ENCODE measurements at places on chromosomes 12 and 14.

DNA sequence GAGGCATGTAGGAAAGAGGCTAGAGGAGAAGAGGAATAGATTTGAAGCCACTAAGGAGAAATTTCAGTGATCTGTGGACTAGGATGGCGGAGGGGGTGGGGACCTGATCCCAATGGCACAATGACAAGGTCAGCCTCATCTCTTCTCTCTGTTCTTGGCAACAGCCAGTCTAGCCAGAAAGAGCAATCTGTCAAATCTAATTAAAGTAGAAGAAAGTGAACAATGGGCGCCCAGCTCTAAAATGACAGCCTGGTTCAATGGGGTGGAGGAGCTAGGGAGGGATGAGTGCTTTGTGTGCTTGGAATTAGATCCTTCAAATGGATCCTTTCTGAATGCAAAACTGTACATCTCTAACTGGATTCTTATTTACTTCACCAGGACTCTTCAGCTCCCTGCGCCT is 37.2 kb upstream of the TUBA1C start:
- no peak for DNase-seq

- no peak for DNase-seq
Observed at GRCh38 chr14:105879867-105880561, 353.6 kb downstream of the TMEM121 start.

DNA sequence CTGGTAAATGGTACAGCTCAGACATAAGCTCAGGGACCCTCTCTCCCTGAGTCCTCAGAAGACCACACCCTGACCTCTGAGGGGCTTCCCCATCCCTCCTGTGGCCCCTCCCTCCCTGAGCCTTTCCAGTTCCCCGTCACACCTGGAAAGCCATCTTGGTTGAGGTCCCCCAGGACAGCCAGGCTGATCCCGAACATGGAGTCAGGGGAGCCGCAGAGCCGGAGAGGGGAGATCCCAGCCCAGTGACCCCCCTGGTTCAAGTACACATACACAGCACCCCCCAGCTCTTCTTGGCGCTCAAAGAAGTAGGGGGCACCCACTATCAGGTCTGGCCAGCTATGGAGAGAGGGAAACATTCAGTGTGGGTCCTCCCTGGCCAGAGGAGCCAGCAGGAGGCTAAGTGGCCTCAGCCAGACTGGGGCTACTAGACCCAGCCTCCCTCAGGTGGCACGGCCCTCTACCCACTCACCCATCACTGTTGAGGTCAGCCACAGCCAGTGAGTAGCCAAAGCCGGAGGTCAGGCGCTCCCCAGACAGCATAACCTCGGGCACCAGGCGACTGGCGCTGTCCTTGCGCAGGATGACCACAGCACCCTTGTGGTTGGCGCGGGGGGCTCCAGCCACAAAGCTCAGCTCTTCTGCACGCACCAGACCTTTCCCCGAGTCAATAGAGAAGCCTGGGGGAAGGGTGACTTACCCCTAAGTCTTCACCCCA is 9.3 kb downstream of the ITGA7 start:
- DNase-seq = no peak

DNA sequence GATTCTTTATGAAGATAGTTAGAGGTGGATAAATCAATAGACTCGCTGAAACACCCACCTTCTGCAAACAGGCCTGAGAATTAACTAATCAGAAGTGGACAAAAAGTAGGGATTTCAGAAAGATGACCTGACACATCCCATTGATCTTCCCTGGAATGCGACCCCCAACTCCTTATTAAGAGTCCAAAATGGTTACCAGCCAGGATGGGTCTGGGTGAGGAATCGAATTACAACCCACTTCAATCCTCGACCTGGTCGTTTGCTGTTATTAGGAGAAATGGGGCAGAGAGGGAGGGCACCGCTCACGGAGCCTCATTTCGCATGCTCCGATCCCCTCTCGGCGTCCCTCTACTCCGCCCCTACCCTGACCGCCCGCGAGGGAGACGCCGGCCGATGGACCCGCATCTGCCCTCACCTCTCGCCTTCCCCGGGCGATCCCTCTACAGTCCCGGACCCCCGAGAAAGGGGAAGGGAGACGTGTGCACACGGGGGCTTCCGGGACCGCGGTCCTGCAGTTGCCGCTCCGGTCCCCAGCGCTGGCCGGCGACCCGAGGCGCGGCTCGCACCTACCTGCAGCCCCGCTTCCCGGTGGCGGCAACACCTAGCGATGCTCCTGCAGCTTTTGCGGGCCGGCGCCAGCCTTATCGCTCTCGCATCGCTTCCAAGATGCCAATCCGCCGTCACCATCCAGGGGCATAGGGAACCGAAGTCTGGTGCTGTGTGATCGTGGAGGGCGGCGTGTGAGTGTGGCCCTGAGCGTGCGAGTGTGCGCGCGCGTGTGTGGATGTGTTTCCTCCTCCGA is 69.3 kb upstream of the USP15 start:
- peak; percentile 30 for DNase-seq

GRCh38 chr12:25438638-25439037 is 114.4 kb downstream of the LMNTD1 start:
- peak; percentile 11 for DNase-seq

- DNase-seq = no peak
Observed at GRCh38 chr14:85554106-85554505, 24.2 kb downstream of the FLRT2 start.

DNA sequence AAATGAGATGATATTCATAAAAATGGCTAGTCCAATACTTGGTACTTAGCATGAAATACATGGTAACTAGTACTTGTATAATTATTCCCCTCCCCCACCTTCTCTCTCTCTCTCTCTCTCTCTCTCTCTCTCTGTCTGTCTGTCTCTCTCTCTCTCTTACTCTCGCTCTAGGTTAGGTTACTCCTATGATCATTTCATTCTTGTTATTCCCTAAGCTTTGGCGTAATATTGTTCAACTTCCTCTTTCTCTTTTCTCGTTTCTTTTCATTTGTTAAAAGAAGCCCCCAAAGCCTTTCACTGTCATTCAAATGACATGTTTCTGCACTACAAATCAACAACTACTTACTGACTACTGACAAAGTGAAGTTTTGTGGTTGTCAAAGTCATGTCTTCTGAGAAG is 89.8 kb downstream of the GRIP1 start:
- no peak for DNase-seq
